ENCODE measurements at places on chromosomes 6 and 20.

- DNase-seq, result no peak
These were observed 9.2 kb downstream of the ADRM1 start for GRCh38 chr20:62311832-62312661.

GRCh38 chr20:58179432-58180099, 48.9 kb downstream of the ANKRD60 start:
- DNase-seq, result peak; percentile 69

- DNase-seq, result no peak
These were observed 305.0 kb downstream of the GMDS start for GRCh38 chr6:1940381-1940780.

DNA sequence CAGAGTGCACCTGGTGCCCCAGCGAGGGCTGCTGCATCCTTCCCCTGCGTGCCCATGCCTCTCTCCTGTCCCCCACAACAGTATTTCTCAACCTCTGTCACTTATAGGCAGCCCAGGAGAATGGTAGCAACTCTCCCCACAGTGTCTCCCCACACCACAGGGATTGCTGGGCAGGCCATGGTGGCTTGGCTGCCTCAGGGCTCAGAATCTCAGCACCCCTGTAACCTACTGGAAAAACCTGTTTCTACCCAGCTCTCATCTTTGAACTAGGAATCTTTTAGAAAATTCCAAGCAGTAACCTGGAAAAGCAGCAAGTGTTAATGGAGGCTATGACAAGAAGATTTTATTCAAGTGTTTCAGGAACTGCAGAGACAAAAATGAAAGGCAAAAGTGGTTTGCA, 38.0 kb downstream of the CD164 start:
- DNase-seq, result no peak

DNA sequence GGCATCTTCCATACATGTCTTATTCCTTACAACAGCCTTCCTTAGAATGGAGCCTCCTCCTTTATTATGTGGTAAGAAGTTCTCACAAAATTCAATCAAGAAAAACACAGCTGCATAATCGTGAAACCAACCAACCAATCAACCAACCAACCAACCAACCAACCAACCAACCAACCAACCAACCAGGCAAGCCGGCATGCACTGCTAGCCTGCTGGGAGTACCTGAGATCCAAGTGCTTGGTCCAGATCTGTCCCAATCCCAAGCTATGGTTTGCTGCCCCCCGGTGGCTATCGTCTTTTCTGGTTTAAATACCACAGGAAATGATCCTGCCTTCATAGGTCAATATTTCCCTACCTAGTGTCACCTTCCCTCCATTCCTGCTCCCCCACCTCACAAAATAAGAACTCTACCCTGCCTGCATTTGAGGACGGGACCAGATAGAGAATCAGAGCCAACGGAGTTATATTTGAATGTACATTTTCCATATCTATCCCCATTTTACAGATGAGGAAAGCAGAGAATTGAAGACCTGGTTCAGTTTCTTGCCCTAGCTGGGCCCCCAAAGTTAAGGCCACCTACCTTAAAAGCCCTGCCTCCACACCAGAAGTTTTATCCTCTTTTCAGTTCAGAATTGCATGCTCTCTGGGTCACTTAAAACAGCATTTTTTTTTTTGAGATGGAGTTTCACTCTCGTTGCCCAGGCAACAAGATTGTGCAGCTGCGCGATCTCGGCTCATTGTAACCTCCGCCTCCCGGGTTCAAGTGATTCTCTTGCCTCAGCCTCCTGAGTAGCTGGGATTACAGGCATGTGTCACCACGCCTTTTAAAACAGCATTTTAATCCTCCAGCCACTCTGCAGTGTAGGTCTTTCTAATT, 27.1 kb downstream of the RAB44 start:
- peak; percentile 56 for DNase-seq

DNA sequence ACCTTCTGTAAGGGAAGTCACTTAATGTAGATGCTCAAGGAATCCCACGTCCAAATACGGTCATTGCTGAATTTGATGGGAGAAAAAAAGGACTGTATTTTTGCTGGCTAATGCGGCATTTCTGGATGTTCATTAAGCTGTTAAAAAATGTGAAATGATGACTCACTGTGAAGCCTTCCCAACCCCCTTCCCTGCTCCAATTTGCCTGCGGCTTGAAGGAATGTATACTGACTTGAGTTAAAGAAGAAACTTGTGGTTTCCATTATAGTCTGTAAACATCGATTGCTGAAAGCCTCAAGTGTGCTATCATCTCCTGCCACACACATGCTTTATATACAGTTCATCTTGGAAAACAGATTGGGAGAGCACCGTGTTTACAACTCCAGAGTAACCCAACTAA, 249.1 kb upstream of the JAG1 start:
- no peak for DNase-seq

DNA sequence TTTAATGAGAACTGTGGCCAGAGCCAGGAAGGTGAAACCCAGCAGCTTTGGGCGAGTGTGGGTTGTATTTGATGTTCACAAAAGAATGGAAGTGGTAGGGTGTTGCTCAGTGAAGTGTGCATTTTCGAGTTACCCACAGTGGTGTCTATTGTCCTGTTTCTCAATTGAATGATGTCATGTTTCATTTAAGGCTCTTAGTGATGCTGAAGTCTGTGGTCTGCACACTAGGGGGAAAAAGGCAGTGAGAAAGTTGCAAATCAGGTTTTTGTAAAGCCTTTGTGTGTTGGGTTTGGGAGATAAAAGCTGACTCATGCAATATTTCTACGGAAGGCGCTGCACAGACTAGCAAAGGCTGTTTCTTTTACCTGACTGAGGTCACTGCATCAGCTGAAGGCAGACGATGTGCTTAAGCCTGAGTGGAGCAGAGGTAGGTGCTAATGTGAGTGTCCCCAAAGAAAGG, 121.1 kb downstream of the PLEKHG1 start:
- peak; percentile 24 for DNase-seq

GRCh38 chr20:10747019-10747418, 73.2 kb upstream of the JAG1 start:
- DNase-seq, result no peak

DNA sequence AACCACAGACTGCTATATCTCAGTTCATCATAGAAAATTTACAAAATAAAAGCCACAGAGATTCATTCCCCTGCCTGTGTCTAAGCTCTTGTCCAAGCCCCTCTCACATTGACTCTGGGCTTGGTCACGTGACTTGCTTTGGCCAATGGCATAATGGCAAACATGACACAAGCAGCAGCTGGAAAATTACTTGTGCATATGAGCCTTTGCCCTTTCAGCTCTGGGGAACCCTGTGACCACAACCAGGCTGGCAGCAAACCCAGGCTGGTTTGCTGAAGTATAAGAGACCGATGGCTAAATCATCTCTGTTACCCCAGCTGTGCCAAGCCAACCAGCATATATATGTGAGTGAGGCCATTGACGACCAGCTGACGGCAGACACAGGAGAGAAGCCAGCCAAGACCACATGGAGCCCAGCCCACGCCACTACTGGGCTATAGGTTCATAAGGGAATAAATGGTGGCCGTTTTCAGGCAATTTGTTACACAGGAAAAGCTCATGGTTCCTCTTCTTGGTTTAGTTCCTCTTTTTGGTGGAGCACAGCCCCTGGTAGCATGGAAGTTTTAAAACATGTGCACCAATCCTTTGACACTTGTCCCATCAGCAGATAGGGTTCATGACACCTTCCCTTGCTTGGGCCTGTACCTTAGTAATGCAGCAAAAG, 31.8 kb upstream of the RSPO4 start:
- no peak for DNase-seq

DNA sequence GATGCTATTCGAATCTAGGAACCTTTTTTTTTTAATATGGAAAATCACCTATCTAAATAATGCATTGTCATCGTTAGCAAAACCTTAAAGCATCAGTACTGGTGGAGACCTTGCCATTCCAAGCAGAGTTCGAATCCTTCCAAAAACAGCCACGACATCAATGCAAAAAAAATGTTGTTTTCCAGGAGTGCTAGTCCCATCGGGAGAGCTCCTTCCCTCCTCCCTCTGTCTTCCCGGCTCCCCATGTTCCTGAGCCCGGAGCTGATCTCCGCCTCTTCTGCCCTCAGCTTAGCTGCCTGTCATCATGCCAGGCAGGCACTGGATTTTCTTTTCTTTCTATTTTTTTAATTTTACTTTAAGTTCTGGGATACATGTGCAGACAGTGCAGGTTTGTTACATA, 153.6 kb upstream of the QKI start:
- no peak for DNase-seq

DNA sequence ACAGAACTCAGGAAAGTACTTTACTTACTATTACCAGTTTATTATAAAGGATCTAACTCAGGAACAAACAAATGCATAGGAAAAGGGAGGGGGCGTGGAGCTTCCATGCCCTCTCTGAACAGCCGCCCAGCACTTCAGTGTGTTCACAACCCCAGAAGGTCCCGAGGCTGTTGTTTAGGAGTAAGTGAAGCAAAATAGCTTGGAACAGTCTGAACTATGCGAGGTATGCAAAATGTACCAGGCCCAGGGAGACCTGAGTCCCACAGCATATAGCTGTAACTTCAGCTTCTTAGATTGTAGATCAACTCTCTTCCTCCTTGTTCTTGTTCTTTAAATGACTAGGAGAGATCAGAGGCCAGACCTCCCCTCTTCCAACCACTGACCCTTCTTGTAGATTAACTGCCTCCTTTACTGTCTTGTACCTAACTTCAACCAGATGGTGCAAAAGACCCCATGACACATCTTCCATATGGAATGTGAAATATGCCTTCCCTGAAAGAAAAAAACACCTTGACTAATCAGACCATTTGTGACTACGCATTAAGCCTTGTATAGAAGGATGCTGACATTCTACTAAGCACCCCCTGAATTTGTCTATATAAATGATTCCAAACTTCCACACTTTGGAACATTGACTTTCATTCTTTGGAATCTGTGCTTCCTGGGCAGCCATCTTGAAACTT, 98.8 kb upstream of the SNX9 start:
- DNase-seq, result no peak

- no peak for DNase-seq
These were observed 31.3 kb upstream of the PDE10A start for GRCh38 chr6:165694296-165694695.

GRCh38 chr6:167757249-167757648, 69.5 kb upstream of the AFDN start:
- no peak for DNase-seq

GRCh38 chr6:127877231-127877630, 23.6 kb downstream of the THEMIS start:
- no peak for DNase-seq

DNA sequence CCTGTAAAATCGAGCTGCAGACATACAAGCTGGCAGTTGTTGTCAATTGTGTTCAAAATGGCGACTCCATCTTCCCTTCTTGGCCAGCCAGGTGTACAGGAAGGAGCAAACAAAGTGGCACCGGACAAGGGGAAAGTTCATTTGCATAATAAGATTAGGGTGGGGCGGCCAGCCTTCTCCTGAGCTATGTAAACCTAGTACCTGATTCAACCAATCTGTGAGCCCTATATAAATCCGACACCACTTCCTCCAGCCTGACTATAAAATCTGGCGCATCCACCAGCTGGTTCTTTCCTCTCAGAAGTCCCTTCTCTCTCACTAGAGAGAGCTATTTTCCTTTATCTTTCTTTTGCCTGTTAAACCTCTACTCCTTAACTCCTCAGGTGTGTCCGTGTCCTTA, 8.1 kb upstream of the HBS1L start:
- DNase-seq, result no peak

DNA sequence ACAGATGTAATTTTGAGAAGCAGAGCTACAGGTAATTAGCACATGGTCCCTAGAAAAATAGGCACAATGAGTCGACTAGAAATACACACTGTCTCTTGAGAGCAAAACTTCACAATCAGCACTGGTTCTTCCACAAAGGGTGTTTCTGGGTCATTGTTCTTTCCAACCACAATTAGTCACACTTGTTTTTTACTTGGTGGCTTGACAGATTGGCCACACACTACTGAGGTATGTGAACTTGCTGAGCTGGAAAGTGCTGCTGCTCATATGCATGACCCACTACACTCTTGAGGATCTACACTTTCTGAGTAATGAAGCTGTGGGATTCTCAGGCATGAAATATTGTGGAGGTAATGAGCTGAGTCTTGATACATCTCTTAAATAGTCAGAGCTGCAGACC, 347.7 kb downstream of the BCKDHB start:
- DNase-seq, result no peak

DNA sequence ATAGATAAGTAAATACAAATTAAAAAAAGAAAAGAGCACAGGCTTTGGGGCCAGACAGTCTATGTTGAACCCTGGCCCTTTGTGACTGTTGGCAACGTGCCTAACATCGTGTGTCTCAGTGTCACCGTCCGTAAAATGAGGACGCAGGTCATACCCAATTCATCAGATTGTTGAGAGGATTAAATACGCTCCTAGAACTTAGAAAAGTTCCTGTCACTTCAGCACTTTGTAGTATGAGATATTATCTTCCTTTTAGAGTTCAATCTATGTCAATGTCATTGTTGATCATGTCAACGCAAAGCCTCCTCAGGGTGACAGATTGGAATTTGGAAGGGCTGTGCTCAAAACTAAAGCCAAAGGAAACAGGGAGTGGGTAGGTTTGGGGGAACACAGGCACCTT, 21.7 kb downstream of the SERPINB1 start:
- DNase-seq, result no peak

DNA sequence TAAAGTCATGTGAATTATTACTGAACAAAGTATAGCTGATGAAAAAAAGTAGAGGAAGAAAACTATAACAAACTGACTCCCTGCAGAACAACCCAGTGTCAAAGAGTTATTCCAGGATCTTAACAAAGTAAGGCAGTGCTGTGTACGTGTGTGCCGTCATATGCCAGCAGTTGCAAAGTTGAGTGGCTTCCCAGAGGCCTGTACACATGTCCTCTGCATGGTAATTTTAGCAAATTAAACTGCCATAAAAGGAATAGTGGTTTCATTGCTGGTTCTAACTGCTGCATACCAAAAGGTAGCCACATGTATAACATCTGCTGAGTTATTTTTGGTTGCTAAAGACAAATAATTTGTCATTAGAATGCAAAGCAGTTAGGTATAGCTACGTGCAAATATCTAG, 44.8 kb downstream of the RIPOR2 start:
- DNase-seq, result no peak

GRCh38 chr6:36098920-36099647, 31.2 kb upstream of the MAPK13 start:
- no peak for DNase-seq

GRCh38 chr20:47540443-47541354, 39.0 kb downstream of the NCOA3 start:
- DNase-seq, result peak; percentile 67

DNA sequence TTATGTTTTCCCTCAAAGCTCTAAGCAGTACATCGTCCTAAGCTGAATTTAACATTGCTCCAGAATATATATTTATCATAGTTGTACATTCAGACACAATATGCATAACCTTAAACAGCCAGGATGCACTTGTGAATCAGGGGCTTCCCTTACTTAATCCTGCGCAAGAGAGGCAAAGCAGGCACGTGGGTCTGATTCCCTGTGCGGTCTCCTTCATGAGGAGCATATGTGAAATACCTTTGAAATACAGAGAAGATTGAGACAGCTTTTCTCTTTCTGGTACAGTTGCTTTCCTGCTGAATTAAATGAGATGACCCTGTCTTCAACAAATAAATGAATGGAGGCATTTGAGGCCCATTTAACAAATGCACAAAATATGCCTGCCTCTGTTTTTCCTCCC, 1.5 kb downstream of the HTR1E start:
- no peak for DNase-seq
